ENCODE measurements at places on chromosomes 13 and 19.
A peak's percentile ranks its signal among the peaks of the same experiment; 100 is the strongest.

DNA sequence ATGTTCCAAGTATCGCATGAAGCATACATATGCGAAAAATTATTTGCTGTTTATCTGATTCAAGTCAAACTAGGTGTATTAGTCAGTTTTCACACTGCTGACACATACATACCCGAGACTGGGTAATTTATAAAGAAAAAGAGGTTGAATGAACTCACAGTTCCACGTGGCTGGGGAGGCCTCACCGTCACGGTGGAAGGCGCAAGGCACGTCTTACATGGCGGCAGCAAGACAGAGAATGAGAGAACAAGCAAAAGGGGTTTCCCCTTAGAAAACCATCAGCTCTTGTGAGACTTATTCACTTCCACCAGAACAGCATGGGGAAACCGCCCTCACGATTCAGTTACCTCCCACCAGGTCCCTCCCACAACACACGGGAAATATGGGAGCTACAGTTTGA, 13.0 kb upstream of the PROZ start:
- DNase-seq: no peak

DNA sequence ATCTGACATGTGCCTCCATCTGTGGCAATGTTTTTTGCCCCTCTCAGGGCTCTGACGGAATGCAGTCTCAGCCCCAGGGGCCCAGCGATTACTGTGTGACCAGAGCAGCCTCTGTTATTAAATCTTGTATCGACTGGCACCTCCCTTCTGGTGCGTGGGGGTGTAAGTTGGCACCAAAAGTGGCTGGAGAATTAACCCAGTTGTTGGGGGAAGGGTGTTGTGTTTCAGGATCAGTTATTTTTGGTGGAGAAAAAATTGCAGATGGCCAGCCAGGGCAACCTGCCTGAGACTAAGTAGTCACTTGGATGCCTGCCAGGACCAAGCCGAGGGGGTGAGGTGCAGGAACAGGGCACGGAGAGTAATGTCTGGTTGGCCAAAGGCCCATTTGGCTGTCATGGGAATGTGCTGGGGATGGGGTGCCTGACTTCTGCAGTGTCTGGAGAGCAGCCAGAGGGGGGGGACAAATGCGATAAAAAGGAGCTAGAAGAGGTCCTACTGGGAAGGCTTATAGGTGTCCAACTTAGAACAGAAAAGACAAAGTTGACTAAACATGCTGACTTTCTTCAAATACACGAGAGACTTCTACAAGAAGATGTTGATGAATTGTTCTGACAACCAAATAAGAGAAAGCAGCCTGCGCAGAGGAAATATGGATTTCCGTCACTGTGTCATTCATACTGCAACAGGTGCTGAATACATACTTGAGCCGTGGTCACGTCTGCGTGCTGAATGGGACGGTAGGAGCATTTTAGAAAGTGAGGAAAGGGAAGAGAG, 69.8 kb downstream of the SIAH3 start:
- DNase-seq: no peak

DNA sequence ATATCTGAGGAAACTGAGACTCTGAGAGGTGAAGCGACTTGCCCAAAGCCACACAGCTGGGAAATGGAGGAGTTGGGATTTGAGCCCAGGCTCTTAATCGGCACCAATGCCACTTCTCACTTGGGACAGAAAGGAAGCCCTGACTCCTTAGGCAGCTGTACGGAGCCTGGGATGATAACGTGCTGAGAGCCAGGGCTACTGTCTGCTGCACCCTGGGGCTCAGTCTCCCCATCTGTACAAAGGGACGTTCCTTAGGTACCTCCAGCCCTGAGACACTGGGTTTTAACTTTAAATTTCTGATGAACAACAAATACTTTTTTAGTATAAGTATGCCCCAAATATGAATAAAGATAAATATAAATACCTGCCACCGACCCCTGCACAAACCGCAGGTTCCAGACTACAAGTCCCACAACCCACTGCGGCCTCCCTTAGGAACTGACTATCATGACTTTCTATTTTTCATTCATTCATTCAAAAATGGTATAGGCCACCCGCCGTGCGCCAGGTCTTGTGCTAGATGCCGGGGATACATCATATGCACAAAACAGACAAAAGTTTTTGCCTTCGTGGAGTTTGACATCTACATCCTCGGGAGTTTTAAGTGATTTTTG, 776 bp upstream of the NCLN start:
- no peak for DNase-seq

GRCh38 chr19:58182577-58182988, 278 bp upstream of the ZNF274 start:
- no peak for DNase-seq

- no peak for DNase-seq
Measured at GRCh38 chr19:12864721-12865715, 16.2 kb downstream of the DNASE2 start.

GRCh38 chr13:37138169-37138568, 32.7 kb upstream of the CSNK1A1L start:
- no peak for DNase-seq

- no peak for DNase-seq
Measured at GRCh38 chr13:85640727-85641126, 158.5 kb downstream of the SLITRK6 start.

GRCh38 chr19:18173572-18174288, at the start of gene IFI30:
Gene IFI30, plus strand, starts transcription at chr19:18173813. Its CDS starts 29 bp downstream, at chr19:18173842.
- DNase-seq: peak; percentile 36

- DNase-seq: no peak
Measured at GRCh38 chr13:80923907-80924306, 583.0 kb upstream of the SPRY2 start.

All from central memory CD4-positive, alpha-beta T cell (primary cell).